ENCODE measurements at places on chromosomes 5 and 9. TPM values are rescaled to one million over a fixed set of nuclear protein-coding genes. Genes with fewer than 3 reads are reported as not detected.

GRCh38 chr5:132271251-132272246, 14.1 kb downstream of the PDLIM4 start:
- no peak for DNase-seq

- DNase-seq: no peak
Observed at GRCh38 chr5:131511934-131512333, 123.1 kb downstream of the RAPGEF6 start.

DNA sequence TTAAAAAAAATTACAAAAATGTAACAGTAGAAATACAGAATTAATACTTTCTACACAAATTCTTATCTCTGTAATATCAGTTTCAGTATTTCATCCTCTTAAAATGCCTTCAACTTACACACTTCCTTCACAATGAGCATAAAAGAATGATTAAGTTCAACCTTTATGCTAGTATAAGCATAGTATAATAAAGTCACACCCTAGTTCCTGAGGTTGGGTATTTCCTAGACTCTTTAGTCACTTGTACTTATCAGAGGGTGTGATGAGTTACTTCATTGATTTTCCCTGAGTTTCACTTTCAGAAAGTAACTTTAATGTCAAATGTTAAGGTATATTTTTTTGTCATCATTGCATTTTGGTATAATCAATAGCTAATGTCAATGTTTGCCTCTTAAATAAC, 302.4 kb downstream of the PDE4D start:
- no peak for DNase-seq

Gene TNC
- 10.7 TPM for total RNA-seq

- DNase-seq: no peak
Observed at GRCh38 chr9:110064803-110065202, 143.2 kb downstream of the C9orf152 start.

DNA sequence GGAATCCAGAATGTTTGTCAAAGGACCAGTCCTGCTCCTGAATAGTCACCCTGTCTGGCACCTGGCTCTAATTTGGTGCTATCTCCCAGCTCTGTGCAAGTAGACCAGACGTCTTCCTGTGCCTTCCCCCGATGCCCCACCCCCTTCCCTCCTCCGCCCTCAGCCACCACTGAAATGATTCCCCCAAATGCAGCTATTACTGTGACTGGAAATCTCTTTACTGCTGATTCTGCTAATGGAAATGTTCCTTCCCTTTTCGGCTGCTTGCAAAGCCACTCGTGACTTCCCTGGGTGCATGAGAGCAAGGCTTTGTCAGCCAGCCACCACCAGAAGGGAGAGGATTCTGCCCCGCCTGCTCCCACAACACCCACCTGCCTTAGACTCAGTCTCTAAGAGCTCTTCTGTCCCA, 11.4 kb downstream of the ASTN2 start:
- no peak for DNase-seq

Gene SYNPO
- total RNA-seq: 531 TPM

Data from gastrocnemius medialis (tissue), 4 donors.